ENCODE measurements at places on chromosomes 5 and 9.

- DNase-seq = no peak
Observed at GRCh38 chr9:133529457-133529856, 4.7 kb upstream of the MYMK start.

GRCh38 chr5:157286761-157287211 is 20.9 kb downstream of the CYFIP2 start:
- no peak for DNase-seq

- no peak for DNase-seq
Observed at GRCh38 chr9:18980189-18980588, 52.8 kb downstream of the SAXO1 start.

GRCh38 chr5:52632281-52632680 is 155.4 kb upstream of the ITGA1 start:
- no peak for DNase-seq

DNA sequence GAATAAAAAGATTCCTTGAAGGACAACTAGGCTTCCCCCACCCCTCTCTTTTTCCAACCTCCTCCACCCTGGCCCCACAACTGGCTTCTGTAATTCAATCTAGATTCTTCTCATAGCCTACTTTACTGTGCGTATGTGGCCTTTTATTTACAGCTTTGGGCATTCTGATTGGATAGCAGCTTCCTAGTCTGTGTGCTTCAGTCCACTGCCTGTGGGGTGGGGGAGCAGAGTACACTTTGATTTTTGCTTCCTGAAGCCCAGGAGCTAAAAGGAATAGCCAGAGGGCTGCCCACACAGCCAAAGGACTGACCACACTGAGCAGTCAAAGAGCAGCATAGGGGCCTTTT is 30.4 kb downstream of the RUSC2 start:
- no peak for DNase-seq

DNA sequence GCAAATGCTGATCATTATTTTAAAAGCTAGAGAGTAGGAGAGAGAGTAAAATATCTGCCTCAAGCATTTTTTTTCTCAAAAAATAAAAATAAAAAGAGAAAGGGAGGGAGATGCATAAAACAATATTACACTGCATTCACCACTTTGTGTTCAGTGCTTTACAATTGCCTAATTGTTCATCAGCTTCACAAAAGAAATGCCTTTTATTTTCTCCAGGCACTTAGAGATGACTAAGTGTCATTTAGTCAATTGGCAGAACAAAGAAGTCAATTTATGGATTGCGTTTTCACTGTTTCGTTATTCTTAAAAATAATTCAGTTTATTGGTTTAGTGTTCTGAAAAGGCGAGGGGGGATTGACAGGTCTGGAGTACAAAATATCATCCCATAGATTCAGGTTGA is 232.5 kb upstream of the CCNH start:
- no peak for DNase-seq

- DNase-seq = no peak
Observed at GRCh38 chr9:132543960-132544359, 38.4 kb upstream of the BARHL1 start.

DNA sequence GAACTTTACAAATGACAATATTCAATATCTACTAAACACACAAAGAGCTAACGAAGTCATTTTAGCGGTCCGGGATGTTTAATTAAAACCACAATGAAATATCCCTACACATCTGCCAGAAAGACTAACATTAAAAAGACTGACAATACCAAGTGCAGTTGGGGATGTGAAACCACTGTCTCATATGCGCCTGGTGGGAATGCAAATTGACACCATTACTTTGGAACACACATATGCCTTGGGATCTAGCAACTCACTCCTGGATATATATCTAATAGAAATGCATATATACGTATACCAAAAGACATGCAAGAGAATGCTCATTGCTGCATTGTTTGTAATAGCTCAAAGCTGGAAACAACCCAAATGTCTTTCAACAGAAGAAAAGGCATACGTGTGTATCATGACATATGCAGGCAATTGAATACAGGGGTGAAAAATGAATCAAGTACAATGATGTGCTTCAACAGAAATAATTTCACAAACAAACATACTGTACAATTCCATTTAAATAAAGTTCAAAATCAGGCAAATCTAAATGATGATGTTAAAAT is 153.3 kb downstream of the CARTPT start:
- no peak for DNase-seq

DNA sequence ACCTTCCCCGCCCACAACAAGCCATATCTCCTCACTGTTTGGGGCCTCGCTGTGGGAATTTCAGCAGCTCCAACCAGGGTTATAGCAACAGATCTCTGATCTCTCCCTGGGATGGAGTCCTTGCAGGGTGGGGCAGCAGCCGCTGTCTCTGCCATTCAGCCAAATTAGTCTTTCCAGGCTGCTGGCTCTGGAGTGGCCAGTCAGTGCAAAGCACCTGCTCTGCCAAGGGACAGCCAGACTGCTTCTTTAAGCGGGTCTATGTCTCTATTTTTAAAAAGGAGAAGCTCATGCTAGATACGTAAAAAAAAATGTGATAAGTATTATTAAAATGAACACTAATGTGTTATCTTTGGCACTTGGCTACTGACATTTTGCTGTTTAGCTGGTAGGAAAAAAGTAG is 380.2 kb downstream of the CDH10 start:
- no peak for DNase-seq

DNA sequence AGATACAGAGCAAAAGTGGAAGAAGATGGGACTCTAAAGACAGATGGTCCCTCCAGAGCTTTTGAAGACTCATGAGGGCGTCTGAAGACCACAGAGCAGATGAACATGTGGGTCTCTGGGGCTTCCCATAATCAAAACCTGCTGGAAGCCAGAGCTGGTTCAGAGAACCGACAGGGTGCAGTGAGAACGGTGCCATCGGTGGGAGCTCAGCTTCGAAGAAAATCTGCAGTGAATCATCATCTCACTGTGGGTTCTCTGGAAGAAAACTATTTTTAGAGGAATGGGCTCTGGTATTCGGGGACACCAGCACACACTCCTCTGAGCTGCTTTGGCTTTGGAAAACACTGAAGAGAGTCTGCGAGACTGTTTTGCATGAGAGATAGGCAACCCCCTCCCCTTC is 222.4 kb upstream of the PANK3 start:
- no peak for DNase-seq

Measured in GM12864 (cell line).